Neuronal stem cell (in vitro differentiated cells): ENCODE measurements at places on chromosomes 12 and 14.

DNA sequence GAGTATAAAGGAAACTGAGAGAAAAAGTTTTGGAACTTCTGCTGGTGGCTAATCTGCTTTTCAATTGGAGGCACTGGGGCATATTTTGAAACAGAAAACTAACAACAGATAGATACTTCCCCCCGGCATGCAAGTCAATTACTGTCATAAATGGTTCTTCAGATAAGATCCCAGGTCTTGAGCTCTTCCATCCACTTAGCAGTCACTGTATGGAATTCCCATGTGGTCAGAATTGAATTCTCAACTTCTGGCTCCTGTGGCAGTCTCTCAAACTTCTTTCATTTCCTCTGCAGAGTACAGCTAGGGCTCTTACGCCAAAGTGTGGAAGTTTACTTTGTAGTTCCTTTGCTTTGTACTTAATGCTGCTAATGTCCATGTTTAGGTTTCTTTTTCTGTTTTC lies 452.2 kb downstream of the IPO8 start:
- no peaks in the 10 kb centered on the region for H3K36me3 ChIP-seq
- DNase-seq: no peak
- no peak overlapping the region for H3K27ac ChIP-seq
- no peaks in the 10 kb centered on the region for H3K4me1 ChIP-seq
- no peaks in the 10 kb centered on the region for H3K27me3 ChIP-seq

DNA sequence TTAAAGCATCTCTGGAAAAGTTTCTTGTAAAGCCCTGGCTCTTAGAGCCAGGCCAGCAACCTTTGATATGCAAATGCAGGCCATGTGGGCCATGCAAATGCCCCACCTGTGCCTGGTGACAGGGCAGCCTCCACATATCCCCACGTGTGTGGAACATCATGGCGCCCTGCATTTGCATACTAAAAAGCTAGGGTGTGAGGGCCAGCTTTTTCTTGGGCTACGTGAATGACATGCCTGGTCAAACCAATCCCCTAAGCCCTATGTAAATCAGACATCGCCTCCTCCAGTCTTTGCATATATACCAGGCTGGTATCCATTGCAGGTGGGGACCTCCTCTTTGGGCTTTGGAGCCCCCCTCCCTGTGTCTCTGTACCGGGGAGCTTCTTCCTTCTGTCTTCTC lies 6.4 kb downstream of the CSRP2 start:
- no peak for DNase-seq
- H3K27ac ChIP-seq: no peak overlapping the region
- no peaks in the 10 kb centered on the region for H3K27me3 ChIP-seq
- peaks cover 12% of the 10 kb centered on the region for H3K4me1 ChIP-seq
- no peak overlapping the region for H3K4me3 ChIP-seq
- peaks cover 2% of the 10 kb centered on the region for H3K36me3 ChIP-seq

DNA sequence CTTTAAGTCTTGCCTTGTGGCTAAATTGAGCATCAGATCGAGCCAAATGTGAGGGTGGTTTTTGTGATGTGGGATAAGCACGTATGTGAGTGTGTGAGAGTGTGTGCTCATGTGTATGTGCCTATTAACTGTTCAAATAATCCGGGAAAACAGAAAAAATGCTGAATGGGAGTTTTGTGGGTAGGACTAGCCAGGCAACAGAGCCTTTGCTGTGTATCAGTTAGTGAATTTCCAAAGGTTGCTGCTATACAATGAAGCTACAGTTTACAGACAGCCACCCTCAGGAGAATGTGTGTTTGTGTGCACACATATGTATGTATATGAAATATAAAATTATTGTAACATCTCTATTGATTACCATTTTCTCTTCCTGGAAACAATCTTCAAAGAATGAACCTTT lies 154.0 kb downstream of the SOX5 start:
- H3K27ac ChIP-seq: no peak overlapping the region
- H3K36me3 ChIP-seq: no peaks in the 10 kb centered on the region
- no peaks in the 10 kb centered on the region for H3K27me3 ChIP-seq
- H3K4me3 ChIP-seq: no peak overlapping the region

DNA sequence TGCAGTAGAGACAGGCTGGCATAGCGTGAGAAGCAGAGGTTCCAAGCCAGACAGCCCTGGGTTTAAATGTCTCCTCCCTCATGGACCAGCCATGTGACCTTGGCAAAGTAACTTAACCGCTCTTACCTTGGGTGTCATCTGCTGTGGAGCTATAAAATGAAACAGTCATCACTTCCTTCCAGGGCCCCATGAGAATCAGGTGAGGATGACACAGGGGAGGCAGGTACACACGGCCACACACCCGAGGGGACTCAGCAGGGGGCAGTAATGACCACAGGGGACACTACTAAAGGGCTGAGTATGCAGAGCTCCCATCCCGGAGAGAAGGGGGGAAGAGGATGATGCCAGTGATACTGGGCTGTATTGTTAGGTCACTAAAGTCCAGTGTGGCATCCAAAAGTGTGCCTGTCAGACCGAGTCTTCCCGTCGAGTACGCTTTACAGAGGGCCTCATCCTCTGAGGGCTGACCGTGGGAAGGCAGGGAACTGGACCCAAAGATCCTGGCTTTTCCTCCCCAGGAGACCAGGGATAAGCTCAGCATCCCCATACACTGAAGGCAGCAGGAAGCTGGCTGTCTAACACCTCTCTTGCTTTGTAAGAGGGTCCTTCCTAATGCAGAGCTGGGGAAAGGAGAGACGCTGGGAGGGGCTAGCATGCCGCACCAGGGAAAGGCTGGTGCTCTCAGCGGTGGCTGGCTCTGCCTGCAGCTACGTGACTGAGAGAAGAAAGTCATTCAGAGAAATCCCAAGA lies 94.2 kb downstream of the SINHCAF start:
- no peaks in the 10 kb centered on the region for H3K27me3 ChIP-seq
- DNase-seq: no peak
- H3K36me3 ChIP-seq: no peaks in the 10 kb centered on the region
- no peak overlapping the region for H3K4me3 ChIP-seq
- peaks cover 3% of the 10 kb centered on the region for H3K4me1 ChIP-seq
- H3K27ac ChIP-seq: no peak overlapping the region

DNA sequence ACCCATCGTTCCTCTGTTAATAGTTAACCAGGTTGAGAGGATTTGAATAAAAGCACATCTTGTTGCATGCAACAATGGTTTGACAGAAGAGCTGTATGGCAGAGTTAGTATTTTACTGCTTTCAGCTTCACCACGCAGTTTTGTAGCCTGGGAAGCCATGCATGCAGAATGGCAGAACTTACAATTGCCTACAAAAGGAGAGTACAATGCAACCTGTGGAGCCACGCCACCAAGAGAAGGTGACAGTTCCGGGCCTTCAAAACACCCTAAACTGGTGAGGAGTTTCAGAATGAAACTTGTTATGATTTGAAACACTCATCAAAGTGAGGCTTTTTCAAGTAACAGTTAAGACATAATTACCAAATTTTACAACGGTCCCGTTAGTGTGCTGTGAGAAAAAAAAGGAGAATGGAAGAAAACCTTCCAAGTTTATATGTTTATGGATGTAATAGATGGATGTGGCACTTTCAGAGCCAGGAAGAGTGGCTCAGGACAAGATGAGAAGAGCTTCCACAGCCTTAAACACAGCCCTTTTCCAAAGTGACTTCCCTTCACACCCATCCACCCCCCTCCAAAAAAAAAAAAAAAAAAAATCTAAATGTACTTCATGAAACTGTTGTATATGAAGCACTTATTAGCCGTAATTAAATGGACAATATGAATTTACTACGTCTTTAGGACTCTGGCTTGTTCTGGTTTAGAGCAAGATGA lies 158.7 kb downstream of the EGLN3 start:
- no peak overlapping the region for H3K4me3 ChIP-seq
- no peak for DNase-seq
- H3K4me1 ChIP-seq: peaks cover 8% of the 10 kb centered on the region
- H3K27ac ChIP-seq: no peak overlapping the region
- H3K36me3 ChIP-seq: no peaks in the 10 kb centered on the region

GRCh38 chr14:24289649-24290280 lies 9.8 kb downstream of the DHRS1 start:
- H3K27me3 ChIP-seq: no peaks in the 10 kb centered on the region
- peaks cover 19% of the 10 kb centered on the region for H3K36me3 ChIP-seq
- no peak for DNase-seq

DNA sequence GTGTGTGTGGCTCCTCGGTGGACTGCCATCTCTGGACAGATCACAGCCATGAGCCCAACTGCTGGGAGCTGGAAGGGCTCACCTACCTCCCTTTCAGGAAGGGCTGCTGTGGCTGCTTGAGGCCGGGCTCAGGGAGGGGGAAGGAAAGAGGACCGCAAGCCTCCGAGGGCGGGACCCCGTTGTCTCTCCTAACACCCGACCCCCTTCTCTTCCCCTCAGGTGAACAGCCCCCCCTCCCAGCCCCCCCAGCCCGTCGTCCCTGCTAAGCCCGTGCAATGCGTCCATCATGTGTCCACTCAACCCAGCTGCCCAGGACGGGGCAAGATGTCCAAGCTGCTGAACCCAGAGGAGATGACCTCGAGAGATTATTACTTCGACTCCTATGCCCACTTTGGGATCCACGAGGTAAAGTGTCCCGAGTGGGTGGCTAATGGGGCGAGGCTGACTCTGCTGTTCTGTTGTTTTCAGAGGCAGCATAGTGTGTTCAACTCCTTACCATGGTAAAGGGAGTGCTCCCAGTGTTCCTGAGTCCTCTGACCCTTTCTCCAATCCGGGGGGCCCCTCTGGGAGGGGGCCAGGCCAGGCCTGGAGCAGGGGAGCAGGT lies 49.5 kb downstream of the PRMT8 start:
- no peak overlapping the region for H3K27ac ChIP-seq
- H3K36me3 ChIP-seq: no peaks in the 10 kb centered on the region
- no peak overlapping the region for H3K4me3 ChIP-seq

DNA sequence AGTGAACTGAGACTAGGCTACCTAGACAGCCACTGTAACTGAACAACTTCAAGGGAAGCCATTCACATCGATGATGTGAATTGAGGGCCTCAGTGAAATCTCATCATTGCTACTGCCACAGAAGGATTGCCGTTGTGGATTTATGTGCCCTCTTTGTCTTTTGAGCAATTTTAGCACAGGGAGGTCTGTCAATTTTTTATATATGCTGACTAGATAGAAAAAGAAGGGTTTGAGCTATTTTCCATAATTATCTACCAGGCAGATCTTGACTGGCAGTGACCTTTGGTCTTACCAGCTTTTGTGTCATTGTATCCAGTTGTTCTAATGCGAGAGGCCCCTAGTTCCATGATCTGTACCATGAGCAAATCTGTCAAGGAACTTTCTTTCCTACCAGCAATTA lies 179.4 kb downstream of the ERC1 start:
- H3K4me3 ChIP-seq: no peak overlapping the region
- peaks cover 10% of the 10 kb centered on the region for H3K4me1 ChIP-seq
- H3K27me3 ChIP-seq: no peaks in the 10 kb centered on the region
- H3K27ac ChIP-seq: no peak overlapping the region
- DNase-seq: no peak

DNA sequence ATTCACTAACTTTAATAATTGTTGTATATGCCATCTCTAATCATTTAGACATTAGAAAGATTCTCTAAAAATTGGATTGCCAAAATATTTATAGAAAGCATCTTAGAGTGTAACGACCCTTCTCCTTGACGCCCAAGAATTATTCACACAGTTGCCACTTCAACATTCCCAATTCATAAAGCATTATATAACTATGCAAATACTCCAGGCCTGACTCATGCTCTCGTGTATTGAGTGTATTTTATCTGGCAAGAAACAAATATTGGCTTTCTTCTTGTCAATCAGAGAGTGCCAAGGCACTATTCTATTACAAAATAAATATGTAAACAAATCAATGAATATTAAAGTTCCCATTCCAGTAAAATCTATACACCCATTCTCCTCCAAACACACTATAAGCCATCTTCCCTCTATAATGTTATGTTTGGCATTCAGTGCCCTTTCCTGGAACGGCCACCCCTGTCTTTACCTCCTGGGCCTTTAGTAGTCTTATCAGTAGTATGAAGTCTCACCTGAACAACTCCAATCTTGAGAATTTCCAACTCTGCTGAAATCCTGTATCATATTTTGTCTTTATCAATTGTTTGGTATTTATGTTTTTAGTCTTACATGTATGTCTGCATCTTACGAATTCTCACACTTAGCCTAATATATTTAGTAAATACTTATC lies 182.6 kb downstream of the PIK3C2G start:
- no peak overlapping the region for H3K4me3 ChIP-seq
- no peaks in the 10 kb centered on the region for H3K36me3 ChIP-seq
- H3K4me1 ChIP-seq: no peaks in the 10 kb centered on the region
- no peak for DNase-seq
- no peaks in the 10 kb centered on the region for H3K27me3 ChIP-seq

DNA sequence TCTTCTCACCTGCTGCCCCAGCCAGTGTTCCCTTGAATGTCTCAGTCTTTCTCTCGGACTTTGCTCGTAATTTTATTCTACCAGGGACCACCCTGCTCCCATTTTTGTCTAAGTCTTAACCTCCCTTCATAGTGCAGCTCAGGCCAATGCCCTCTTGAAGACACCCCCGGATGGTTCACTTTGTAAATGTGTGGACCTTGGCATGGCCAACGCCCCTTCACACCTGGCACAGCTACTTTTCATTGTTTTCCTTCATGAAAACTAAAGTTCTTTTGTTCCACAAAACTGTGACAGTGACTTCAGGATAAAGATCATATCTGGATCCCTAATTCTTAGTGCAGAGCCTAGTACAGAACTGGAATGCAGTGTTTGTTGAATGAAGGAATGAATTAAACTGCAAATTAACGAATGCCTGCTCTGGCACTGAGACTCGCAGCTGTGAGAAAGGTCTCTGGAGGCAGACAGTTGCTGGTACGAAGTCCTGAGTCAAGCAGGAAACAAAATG lies 3.5 kb upstream of the RNASE4 start:
- H3K27ac ChIP-seq: no peak overlapping the region
- DNase-seq: no peak
- H3K4me3 ChIP-seq: peak overlapping the region; percentile 88

DNA sequence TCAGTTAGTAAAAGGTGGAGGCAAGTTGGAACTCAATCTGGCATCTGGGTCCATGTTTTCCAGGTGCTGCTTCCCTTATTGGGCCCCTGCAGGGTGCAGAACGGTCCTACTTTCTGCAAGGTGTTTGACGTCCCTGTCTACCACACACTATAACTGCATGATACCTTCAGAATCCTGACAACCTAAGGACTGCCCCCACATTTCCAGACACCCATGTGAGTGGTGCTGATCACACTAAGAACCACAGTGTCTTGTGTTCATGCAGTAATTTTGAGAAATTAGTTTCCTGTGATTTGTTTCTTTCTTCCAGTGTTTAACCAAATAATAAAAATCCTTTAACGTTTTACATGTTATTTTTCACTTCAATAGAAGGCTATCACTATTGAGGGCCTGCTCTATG lies 121.1 kb upstream of the MDM1 start:
- no peak for DNase-seq
- no peaks in the 10 kb centered on the region for H3K36me3 ChIP-seq
- H3K4me3 ChIP-seq: no peak overlapping the region
- peaks cover 2% of the 10 kb centered on the region for H3K4me1 ChIP-seq
- no peaks in the 10 kb centered on the region for H3K27me3 ChIP-seq

- no peak for DNase-seq
- H3K4me3 ChIP-seq: peak overlapping the region; percentile 91
Observed at GRCh38 chr14:102140750-102141145, 1.1 kb downstream of the WDR20 start.

DNA sequence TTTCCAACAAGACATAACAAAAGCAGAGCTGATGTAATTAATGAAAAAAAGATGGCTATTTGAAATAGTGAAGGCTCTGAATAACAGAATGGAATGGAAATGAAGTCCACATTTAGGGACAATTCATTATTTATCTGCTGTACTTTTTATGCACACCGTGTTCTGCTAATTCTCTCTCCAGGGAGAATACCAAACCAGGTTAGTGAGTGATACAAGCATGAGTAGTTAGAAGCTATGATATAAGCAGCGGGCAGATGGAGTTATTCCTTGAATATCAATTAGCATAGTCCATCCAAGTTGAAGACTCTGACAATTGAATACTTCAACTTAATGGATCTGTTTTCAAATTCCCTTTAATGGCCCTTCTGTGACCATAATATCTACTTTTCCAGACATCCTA lies 162.1 kb upstream of the TMTC2 start:
- no peak for DNase-seq
- no peaks in the 10 kb centered on the region for H3K27me3 ChIP-seq
- H3K4me3 ChIP-seq: no peak overlapping the region
